Progenitor cell of endocrine pancreas (in vitro differentiated cells): ENCODE measurements at places on chromosomes 3 and 15. TPM values are rescaled to one million over a fixed set of nuclear protein-coding genes. Genes with fewer than 3 reads are reported as not detected.

Gene GRM7
- total RNA-seq, result 0.29 and 0.34 TPM in 2 replicates

DNA sequence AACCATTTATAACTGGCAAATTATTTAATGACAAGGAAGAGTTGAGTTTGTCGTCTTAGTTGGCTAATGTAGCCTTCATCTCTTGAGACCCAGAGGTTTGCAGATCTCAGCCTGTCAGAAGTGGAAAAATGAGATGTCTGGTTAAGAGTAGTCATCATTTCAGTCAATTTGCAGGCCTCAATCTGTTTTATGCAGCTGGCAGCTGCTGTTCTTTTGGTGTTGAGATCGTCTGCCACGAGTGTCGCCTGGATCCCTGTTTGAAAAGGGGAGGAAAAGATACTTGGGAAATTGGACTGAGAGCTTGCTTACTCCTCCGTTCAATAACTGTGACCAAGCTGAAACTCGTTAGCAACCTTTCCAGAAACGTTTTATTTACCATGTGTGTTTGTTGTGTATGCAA is 2.3 kb downstream of the PHLDB2 start:
- no peak for DNase-seq

DNA sequence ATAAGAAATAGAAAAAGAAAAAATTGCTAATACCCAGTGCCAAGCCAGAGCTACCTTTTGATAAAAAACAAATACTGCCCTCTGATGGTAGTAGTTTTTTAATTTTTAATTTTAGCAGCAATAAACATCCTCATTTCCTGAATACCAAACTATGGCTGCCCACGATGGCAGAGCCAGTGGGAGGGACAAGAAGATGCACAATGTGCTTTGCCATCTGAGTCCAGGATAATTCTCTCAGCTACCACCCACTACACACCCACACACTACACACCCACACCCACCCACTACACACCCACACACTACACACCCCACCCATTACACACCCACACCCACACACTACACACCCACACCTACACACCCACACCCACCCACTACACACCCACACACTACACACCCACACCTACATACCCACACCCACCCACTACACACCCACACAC is 17.8 kb downstream of the CEP19 start:
- DNase-seq, result no peak

DNA sequence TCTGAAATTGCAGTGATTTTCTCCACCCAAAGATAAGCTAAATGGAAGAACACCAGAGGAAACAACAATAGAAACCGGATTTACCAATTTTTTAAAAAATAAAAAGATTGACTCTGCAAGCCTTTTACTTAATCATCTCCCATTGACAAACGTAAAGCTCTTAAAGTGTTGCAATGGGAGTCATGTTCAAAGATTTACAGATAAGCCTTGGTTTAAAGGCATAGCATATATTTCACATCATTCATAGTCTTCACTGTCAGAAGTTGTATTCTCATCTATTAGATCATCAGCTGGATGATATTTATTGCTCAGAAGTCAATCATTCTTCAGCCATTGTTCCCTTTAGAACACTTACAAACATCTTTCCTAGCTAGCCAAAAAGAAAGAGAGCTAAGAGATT is 397.6 kb downstream of the GBE1 start:
- DNase-seq, result no peak

Gene TMEM39A
- total RNA-seq, result 48.3 and 51.6 TPM in 2 replicates

DNA sequence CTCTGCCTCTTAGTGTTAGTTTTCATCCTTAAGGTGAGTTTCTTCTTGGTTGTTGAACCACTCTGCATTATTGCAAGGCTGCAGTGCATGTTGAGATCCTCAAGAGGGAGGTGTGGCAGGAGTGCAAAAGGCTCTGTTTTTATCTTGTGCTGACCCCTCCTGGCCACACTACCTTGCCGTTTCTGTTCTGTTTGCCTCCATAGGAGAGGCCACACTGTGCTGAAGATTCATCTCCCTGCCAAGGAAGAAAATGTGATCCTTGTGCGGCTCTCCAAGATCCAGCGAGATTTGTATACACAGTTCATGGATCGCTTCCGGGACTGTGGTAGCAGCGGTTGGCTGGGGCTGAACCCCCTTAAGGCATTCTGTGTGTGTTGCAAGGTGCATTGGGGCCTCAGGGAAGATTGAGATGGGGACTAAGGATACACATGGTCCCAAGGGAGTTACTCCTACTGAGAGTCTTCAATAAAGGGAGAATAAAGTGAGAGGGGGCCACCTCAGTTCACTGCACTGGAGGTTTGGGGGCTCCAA is 33.0 kb upstream of the TEX264 start:
- no peak for DNase-seq

GRCh38 chr3:168961271-168961670 is 702.2 kb downstream of the MECOM start:
- no peak for DNase-seq

DNA sequence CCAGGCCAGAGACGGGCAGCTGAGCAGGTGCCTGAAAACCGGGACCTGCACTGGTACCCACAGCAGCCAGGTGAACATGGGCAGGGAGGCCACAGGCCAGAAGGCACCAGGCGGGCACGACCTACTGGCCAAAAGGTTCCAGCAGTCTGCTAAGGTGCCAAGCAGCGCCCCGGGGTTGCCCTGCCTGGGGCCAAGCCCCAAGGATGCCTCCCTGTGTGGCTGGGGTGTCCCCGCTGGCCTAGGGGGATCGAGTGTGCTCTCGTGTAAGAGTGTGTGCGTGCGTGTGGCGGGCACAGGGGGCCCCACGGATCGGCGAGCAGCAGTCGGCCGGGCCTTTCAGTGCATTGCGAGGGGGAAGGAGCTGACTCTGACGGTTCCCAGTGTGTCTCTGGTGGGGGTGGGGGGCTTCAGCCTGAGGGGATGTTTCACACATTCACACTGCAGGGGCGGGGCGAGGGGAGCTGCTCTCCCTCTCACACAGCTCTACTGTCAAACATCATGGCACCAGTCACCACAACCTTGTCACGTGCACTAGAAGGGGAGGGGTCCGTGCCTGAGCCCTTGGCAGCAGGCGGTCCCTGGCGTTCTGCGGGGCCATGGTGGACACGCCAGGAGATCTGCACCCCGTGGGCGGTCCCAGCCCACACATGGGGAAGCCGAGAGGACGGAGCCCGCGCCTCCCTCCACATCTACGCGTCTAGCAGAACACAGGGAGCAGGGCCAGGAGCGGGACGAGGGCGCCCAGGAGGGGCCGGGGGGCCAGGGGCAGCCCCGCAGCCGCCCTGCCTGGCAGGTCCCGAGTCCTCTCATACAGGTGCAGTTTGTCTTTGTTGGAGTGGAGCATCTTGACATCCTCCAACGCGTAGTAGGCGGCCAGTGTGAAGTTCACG is 44.5 kb downstream of the RGMA start:
- no peak for DNase-seq

DNA sequence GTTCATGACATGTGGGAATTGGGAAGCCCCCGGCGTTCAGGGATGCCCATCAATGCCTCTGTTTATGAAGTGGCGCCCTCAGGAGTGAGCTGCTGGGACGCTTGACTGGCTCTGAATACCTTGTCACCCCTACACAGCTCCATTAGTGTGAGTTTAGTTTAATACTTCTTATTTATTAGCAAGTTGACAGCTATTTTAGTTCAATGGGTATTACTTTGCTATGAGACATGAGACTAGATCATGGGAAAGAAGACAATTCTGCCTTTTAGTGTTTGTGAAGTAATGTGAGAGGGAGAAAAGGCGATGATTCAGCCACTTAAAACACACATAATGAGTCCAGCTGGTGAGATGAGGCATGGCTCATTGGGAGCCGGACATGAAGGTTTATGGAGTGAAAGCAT is 678.5 kb downstream of the NR2F2 start:
- no peak for DNase-seq

GRCh38 chr3:143731776-143732175 is 116.5 kb downstream of the SLC9A9 start:
- DNase-seq, result no peak

- DNase-seq, result no peak
Observed at GRCh38 chr15:66692808-66693596, 9.0 kb upstream of the SMAD6 start.

DNA sequence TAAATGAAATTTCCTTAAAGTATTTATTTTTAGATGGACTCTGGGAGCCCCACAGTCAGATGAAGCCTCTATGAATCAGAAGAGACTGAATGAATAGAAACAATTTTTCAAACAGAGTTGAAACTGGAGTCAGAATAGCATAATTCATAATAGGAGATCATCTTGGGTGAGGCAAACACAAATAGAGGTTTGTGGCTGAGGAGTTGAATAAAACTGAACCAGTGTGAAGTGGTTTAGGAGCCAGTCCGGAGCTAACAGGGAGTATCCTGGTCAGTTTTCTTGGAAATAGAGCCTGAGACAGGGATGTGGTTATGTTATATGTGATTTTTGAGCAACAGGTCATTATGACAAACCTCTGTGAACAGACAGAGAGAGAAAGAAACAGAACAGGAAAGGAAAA is 39.2 kb downstream of the SAMMSON start:
- no peak for DNase-seq

- no peak for DNase-seq
Observed at GRCh38 chr3:185656321-185656840, 70.3 kb downstream of the SENP2 start.

- DNase-seq, result no peak
Observed at GRCh38 chr3:197795200-197795599, 4.1 kb downstream of the LRCH3 start.

Gene ARPP21
- total RNA-seq, result not detected in 2 replicates

- no peak for DNase-seq
Observed at GRCh38 chr3:107810171-107811071, 280.4 kb downstream of the CD47 start.

DNA sequence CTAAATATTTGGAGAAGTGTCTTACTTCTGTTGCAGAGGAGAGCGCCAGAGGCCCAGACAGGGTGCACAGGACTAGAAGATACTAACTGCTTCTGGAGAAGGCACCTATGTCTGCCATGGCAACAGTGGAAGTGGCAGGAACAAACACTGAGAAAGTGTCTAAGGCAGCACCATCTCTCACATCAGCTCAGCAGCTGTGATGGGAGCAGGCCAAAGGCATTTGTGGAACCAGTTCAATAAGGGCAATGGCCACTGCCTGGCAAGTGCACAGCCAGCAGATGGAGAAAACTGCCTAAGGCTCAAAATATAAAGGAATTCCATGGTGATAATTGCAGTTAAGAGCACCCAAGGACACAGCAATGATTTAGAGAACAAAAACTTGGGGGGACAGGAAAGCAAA is 563.0 kb upstream of the CCDC54 start:
- DNase-seq, result no peak

Gene PLA2G4E
- total RNA-seq, result 0.09 TPM in 1 of 2 replicates, not detected in the other

GRCh38 chr3:175200391-175201095 is 341.4 kb downstream of the NAALADL2 start:
- no peak for DNase-seq

Gene CGNL1
- 40.4 and 41.9 TPM in 2 replicates for total RNA-seq

GRCh38 chr15:36004891-36005490 is 459.0 kb upstream of the DPH6 start:
- no peak for DNase-seq

Gene AP3B2
- total RNA-seq, result 13.2 and 14.4 TPM in 2 replicates

Gene KNG1
- total RNA-seq, result not detected in 2 replicates

DNA sequence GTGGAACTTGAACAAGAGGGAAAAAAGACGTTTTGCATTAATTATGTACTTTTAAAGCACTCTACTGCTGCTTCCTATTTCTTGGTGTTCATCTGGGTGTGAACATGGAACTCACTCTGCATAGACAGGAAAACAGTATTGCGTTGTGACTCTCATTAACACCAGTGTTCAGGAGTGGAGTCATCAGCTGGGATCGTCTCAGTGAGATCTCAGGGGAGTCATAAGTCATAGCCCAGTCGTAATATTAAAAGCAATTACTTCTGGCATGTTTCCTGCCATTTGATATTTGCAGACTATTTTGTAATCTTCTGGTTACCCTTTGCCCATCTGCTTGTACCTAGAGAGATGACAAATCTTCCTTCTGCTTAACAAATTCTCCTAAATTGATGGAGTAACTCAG is 462.0 kb upstream of the ATP11B start:
- no peak for DNase-seq

DNA sequence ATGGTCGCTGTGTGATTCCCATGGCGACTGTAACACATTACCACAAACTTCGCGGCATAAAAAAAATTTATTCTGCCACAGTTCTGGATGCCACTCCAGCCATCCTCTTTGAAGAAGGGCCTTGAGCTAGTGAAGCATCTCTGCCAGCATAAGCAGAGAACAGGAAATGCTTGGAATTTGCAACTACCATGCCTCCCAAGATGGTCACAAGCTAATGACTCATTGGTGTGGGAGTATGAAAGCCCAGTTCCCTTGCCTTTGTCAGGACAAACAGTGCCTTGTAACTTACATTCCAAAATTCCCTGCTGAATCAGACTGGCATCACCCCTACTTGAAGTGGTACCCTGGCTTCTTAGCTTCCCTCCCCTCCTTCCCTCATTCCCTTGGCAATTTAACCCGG is 129.7 kb downstream of the PROS1 start:
- no peak for DNase-seq

DNA sequence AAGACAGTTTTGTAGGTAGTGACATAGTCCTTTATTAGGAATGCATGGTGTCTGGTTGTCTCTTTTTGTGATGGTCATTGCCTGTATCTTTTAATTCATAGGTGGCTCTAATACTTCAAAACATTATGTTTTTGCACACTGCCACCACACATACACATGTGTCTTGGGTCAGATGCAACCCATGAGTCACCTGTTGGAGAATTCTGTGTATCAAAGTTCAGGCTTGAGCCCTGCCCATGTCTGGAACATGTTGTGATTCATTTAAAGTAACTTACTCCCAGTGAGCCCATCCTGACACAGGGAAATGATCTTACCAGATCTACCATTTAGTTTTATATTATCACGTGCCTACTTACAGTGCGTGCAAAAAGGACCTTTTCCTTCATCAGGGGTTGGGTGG is 142.7 kb downstream of the GHSR start:
- DNase-seq, result no peak

DNA sequence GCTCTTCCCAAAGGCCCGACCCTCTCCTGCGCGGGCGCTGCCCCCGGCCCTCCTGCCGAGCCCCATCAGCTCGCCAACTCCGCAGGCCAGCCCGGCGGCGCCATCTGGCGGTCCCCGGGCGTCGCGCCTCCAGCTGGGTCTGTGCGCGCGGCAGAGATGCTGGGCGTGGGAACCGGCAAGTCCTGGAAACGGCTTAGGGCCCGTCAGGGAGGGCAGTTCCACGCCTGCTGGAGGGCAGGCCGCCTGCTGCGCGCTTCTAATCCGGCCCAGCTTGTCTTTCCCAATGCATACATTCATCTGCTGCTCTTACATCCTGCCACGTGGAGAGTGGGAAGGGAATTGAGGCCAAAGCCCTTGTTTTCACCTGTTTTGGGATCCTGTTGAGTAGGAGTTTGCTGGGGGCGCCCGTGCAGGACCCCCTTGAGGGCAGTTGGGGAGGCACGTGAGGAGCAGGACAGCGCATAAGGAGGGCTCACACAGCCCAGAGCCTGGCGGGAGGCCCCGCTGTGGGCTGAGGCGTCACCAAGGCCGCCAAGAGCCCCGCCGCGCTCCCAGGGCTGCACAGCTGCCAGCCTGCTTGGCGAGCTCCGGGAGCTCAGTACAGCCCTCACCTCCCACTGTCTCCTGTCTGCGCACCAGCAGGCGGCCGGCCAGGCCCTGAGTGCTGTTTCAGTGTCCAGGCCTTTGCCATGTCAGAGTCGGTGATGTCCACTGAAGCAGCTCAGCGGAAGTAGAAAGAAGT is 165.6 kb downstream of the NSMCE3 start:
- DNase-seq, result peak; percentile 85

Gene GOLGA6L4
- total RNA-seq, result 10.0 and 11.7 TPM in 2 replicates

Gene CCR5
- total RNA-seq, result not detected in 2 replicates

Gene RAD18
- 14.3 and 14.4 TPM in 2 replicates for total RNA-seq

GRCh38 chr3:98917608-98918007 is 16.1 kb upstream of the DCBLD2 start:
- DNase-seq, result no peak
